Skeletal muscle cell (primary cell): ENCODE measurements at places on chromosomes 13 and 19.
A peak's percentile ranks its signal among the peaks of the same experiment; 100 is the strongest.

GRCh38 chr13:111916201-111916600 is 150.7 kb upstream of the SOX1 start:
- no peak for DNase-seq

DNA sequence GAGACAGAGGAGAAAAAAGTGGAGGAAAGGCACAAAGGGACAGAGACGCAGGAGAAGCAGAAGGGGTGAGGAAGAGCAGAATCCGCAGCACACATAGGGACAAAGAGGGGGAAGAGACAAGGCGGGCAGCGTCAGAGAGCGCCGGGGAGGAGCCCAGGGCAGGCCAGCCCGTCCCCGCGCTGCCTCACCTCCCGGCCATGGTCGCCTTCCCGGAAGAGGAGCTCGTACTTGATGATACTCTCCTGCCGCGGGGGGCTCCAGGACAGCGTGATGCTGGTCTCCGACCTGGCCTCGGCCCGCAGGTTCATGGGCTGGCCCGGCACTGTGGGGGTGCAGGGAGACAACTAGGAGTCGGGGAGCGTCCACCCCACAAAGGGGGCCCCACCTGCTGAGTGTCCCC is 100.6 kb downstream of the PTPRS start:
- no peak for DNase-seq

- no peak for DNase-seq
Measured at GRCh38 chr13:91353494-91353893, 6.0 kb downstream of the MIR17HG start.

- DNase-seq, result no peak
Measured at GRCh38 chr13:113929628-113930615, 44.0 kb downstream of the C13orf46 start.

DNA sequence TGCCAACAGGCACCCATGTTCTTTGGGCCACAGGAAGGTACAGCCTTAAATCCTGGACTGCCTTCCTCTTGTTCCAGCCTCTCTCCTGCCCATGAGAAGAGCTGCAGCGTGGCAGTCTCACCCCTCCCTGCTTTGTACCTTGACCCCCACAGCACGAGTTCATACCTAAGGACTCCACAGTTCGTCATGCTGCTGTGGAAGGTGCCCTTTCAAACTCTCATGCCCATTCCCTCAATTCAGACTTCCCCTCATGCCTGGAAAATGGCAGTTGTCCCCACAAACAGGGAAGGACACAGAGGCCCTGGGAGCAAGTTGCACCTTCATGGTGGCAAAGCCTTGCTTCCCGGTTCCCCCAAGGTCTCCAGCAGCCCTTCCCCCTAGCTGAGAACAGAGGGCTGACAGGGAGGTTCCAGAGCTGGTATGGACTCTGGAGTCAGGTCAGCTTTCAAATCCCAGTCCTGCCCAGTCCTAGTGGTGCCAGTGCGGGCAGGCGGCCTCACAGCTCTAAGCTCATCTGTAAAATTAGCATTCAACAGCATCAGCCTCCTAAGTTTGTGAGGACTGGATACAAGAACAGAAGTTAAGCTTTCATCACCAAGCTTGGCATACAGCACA is 8.6 kb downstream of the GSK3A start:
- no peak for DNase-seq

- DNase-seq, result no peak
Measured at GRCh38 chr13:74979703-74980102, 502.3 kb downstream of the TBC1D4 start.

DNA sequence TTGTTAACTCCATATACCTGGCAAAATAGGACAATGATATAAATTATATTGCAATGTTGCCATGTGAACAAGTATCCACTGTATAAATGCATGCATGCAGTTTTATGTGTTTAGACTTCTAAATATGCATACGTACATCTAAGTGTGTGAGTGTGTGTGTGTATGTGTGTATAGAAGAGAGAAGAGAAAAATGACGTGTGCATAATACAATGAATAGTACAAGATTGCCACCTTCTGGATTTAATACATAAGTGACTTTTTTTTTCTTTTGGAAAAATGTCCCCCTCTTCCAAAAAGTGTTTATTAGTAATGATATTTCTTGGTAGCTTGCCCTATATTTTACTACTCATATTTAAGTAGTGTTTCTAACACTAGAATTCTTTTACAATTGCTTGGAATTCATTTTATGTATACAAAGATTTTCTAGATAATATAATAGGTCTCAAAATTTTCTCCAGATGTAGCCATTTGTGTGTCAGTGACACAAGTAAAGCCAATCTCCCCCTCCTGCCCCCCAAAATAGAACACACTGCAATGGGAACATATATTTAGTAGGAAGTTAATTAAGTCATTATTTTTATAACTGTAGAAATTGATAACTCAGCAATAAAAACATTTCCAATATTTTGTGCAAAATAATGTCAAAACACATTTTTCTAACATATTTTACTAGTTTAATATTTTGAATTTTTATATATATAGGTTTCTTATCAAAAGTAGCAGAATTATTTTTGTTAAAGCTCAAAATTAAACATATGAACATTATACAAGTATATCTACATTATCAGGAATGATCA is 783.3 kb upstream of the ATXN8OS start:
- DNase-seq, result peak; percentile 5

GRCh38 chr19:1856698-1857603 is 6.4 kb downstream of the KLF16 start:
- no peak for DNase-seq

DNA sequence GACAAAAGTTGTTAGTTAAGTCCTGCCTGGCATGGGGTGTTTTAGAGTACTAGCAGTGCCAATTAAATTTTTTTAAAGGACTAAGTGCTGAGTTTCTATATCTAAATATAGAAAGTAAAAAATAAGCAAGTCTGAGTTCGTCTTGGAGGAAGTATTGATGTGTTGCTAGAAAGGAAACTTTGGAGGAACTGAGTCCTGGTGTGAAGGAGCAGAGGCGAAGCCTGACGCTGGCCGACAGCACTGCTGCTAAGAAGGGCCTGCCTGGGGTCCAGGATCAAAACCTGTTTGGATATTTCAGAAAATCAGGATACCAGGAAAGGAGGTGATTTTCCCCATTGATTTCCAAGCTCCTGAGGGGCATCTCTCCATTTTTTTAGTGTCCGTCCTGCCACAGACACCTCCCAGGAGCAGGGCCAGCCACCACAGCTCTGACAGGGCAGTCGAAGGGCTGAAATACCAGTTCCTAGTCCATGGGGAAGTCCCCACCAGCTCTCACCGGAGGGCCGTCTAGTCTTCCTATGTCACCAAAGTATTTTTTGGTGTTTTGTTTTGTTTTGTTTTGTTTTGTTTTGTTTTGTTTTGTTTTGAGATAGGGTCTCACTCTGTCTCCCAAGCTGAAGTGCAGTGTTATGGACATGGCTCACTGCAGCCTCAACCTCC is 38.2 kb upstream of the NPAS1 start:
- no peak for DNase-seq

DNA sequence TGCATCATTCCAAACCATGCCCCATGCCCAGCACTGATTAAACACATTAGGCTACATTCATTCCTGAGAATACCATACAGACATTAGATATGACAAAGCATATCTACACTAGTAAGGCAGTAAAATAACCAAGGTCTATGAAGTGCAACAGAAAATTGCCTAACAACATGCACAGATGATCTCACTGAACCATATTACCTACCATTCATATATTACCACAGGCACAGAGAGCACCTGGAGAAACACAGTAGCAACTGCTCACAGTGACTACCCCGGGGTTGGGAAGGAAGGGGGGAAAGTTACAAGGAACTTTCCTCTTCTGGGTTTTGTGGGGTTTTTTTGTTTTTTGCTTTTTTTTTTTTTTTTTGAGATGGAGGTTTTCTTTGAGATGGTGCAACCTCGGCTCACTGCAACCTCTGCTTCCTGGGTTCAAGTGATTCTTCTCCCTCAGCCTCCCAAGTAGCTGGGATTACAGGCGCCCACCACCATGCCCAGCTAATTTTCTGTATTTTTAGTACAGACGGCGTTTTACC is 669.6 kb downstream of the UQCRFS1 start:
- DNase-seq, result no peak

GRCh38 chr13:37769545-37769944 is 100.0 kb downstream of the TRPC4 start:
- no peak for DNase-seq

DNA sequence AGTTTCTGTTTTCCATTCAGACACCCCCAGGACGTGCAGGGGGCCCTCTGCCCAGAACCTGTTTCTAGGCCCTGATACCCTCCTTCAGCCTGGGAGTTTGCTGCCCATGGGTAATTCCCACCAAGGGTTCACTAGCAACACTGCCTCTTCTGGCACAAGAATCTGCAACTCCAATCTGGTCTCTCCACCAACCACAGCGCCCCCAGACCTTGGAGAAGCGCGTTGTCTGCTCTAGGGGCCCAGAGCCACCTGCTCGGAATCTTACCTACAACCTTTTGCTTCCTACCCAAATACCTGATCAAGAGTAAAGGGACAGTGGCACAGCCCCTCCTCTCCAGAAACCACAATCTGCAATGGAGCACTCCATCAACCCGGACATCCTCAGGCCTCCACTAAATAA is 763 bp downstream of the ZNF180 start:
- DNase-seq, result no peak

- peak; percentile 18 for DNase-seq
Measured at GRCh38 chr13:33676045-33676989, 141.6 kb upstream of the RFC3 start.

- DNase-seq, result no peak
Measured at GRCh38 chr19:10158071-10158470, 36.7 kb downstream of the DNMT1 start.

DNA sequence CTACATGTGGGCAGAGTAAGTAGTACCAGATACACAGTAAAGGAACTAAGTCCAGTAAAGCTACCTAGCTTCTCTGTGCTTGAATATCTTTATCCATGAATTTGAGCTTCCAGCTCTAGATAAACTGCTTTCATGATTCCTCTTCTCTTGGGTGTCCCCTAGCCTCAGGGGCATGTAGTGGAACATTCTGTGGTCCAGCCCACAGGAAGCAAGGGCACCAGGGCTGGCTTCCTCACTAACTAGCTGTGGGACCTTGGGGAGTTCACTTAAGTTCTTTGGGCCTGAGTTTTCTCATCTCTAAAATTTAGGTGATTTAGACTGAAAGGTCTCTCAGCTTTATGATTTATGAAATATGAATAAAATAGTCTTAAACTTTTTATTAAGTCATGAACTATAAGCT is 185.7 kb downstream of the KATNAL1 start:
- DNase-seq, result no peak

- no peak for DNase-seq
Measured at GRCh38 chr19:50514346-50515167, 844 bp upstream of the ASPDH start.

DNA sequence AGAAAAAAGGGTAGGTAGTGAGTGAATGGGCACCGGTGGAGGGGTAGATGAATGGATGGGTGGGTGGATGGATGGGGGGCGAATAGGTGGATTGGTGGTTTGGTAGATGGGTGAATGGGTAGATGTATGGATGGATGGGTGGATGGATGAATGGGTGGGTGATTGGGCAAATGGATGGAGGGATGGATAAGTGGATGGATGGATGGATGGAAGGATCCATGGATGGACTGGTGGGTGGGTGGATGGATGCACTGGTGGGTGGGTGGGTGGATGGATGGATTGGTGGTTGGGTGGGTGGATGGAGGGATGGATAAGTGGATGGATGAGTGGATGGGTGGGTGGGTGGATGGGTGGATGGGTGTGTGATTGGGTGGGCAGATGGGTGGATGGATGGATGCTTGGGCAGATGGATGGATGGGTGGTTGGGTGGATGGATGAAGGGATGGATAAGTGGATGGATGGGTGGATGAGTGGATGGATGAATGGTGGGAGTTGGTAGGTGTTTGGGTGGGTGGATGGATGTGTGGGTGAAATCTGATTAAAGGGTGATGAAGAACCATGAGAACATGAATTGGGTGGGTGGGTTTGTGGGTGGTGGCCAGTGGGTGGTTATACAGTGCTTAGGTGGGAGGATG is 2.3 kb downstream of the ANKRD24 start:
- no peak for DNase-seq

GRCh38 chr13:93851236-93851635 is 624.6 kb downstream of the GPC6 start:
- DNase-seq, result no peak

- no peak for DNase-seq
Measured at GRCh38 chr13:75995966-75996365, 359.8 kb downstream of the LMO7 start.

DNA sequence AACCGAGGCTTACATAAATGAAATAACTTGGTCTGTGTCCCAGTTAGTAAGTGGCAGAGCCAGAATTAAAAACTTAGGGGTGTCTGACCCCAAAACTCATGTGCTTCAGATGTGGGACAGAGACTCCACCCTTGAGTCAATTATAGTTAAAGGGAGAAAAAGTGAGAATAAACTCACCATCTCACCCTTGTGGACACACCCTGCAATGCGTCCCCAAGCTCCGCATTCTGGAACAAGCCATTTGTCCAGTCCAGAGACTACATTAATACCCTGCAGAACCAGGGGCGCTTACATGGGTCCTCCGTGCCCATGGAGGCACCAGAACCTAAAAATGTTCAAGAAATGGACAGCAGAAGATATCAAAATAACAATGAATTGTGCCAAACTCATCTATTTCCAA is 207.0 kb upstream of the ZNF507 start:
- DNase-seq, result no peak

GRCh38 chr13:84491952-84492351 is 609.7 kb upstream of the SLITRK1 start:
- no peak for DNase-seq

DNA sequence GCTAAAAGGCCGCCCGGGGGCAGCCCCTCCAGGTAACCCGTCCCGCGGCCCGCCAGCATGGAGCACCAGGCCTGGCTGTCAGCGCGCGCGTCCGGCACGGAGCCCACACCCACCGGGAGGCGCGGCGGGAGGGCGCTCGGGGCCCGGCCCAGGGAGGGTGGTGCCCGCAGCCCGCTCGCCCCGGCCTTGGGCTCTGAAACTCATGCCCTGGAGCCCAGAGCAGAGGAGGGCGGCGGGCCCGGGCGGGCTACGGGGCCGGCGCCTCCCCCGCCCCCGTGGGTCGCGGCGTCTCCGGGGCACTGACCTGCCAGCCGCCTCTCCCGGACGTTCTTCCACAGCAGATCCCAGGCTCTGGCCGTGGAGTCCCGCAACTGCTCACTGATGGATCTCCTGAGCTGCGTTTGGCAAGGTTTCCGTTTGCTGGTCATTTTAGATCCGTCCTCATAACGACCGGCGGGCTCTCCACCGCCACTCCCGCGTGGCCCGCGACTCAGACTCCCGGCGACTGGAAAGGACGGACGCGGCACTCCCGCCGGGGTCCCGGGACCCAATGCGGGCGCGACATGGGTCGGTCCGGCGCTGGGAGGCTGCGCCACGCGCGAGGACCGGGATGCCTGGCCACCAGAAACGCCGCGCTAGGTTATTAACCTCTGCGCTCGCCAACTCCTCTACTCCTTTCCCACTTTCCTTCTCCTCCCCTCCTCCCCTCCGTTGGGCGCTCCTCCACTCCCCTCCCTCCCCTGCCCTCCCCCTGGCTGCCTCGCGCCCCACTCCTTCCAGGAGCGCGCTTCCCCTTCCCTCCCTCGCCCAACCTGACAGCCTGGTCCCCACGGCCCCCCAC is 64.7 kb upstream of the STARD13 start:
- no peak for DNase-seq

- no peak for DNase-seq
Measured at GRCh38 chr13:45623516-45624090, 8.1 kb upstream of the ERICH6B start.

GRCh38 chr19:6475321-6476108 is 6.1 kb downstream of the DENND1C start:
- no peak for DNase-seq
